ENCODE measurements at places on chromosomes 2 and 18.
A peak's percentile ranks its signal among the peaks of the same experiment; 100 is the strongest.

DNA sequence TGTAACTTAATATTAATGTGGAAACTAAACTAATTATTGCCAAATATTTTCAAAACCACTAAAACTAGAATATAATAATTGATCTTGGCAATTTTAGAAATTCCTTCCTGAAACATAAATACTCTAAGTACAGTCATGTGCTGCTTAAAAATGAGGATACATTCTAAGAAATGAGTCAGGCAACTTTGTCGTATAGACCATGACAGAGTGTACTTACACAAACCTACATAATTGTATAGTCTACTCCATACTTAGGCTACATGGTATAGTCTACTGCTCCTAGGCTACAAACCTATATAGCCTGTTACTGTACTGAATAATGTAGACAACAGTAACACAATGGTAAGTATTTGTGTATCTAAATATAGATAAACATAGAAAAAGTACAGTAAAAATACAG lies 27.6 kb downstream of the FEZ2 start:
- DNase-seq, result no peak

DNA sequence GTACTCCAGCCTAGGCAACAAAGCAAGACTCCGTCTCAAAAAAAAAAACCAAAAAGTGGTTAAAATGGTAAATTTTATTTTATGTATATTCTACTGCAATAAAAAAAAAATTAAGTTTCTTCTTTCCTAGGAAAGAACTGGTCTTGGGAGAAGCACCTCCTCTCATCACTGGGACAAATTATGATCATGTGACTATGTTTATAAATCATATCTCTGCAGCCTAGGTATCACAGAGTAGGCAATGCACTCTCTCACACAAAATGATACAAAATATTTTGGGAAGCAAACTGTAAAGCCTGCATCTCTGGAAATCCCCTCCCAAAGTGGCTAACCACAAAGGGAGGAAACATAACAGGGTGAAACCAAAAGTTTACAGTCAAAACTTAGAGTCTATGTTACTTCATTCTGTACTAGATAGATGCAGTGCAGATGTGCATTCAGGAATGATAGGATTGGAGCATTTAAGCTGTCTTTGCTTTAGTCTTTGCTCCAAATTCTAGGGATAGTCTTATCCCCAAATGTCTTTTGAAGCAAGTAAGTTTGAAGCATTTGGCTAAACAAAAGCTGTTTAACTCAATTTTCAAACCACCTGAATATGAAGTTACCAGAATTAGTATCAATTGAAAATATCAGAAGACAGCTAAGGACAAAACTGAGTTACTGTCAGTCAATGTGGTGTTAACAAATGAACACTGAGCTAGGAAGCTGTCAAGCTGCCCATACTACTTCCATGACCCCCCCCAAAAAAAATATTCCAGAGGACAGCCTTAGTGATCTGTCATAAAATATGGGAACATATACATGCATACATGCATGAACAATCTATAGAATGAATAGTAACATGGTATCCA lies 21.1 kb upstream of the MALT1 start:
- no peak for DNase-seq

DNA sequence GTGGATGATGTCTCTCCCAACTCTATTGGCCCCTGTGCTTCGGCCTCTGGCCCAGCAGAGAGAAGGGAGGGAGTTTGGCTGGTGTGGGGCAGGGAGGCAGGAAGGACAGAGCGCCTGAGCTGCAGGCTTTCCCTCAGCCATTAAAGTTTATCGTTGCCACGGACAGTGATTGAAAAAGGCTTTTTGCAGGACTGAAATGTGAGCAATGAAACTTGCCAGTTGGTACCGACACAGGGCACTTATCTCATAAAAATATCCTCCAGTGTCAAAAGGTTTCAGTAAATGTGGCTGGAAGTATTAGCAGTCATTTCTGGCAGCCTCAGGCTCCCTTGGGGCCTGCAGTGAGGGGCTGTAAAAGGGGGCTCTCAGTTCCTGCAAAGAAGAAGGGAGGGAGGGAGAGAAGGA lies 169.2 kb downstream of the GLI2 start:
- DNase-seq, result no peak

DNA sequence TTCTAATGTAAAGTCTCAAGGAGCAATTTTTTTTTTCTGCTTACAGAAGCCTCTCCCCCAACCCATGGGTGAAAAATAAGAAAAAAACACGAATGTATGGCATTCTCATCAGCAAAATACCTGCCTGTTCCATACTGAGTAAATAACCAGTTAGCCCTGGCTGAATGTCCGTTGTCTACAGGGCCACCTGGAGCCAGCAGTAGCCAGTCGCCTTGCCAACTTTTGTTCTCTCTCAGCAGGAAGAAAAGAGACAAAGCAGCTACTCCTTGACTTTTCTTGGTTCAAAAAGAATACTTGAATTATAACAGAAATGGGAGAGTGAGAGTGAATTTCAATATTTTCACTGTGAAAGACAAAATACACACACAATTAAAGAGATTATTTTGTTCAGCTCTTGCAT lies 532.9 kb upstream of the CRIM1 start:
- DNase-seq, result no peak

DNA sequence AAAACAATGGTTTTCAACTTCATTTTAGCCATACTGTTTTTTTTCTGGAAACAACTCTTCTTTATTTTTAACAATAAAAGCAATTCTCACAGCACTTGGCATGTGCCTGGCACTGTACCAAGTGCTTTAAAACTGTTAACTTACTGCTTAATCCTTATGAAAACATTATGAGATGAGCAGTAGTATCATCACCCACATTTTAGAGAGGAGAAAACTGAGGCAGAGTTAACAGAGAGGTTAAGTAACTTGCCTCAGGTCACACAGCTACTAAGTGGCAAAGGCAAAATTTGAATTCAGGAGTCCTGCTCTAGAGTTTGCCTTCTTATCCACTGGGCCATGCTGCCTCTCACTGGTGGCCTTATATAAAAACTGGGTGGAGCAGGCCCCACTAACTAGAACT lies 23.2 kb downstream of the CTIF start:
- DNase-seq, result no peak

DNA sequence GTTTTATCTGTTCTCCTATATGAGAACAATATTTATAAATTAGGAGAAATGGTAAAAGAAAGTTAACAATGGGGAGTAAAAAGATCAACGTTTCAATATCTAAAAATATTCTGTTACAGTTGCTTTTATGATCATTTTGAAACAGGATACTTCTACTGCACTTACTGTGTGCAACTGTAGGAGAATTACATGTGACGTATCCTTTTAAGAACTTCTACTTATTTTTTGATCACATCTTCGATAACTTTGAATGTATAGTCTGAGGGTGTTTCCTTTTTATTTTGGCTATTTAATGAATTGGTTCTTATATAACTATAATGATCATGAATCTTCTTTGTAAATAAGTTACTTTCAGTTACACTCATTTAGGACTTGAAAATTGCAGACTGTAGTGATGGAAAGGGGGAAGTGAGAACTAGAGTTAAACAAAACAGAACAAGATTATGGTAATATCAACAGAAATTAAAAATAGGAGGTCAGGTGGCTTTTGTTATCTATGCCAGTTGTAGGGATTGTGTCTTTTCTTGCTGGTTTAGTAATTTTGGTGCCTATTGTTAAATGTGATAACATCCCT lies 109.9 kb downstream of the MSTN start:
- DNase-seq, result no peak

- DNase-seq, result peak; percentile 39
Observed at GRCh38 chr2:44362207-44363015, 664 bp downstream of the CAMKMT start.

DNA sequence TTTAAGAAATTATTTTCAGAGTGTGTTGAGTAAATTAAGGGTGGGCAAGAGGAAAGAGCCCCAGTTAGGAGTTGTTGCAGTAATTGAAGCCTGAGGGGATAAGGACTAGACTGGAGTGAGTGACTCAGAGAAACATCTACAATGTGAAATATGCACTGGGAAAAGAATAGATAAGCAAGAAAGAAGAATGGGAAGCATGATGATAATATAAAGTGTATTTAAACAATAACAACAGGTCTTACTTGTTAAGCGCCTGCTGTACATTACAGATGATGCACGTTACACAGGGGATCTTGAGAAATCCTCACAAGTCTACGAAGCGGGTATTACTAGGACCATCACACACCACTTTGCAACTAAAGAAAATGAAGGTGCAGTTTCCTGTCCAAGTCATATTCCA lies 73.6 kb upstream of the STK17B start:
- DNase-seq, result no peak

- DNase-seq, result no peak
Observed at GRCh38 chr18:69936191-69936558, 11.5 kb downstream of the CD226 start.

DNA sequence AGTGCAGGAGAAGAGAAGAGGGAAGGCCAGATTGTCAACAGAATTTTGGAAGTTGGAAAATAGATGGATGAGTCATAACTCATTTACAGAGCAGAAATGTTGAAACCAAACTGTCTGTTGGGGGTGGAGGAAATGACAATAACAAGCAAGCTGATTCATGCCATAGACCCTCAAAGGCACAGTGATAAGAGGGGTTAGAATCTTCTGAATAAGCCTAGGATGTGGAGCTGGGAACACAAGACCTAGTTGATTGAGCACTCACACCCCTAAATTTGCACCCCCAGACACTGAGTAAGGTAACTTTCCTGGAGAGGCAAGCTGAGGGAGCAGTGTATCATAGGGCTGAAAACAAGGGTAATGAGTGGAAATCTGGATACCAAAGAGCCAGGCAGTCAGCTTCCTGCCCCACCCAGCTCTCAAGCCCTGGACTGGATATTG lies 141.4 kb downstream of the SCG2 start:
- no peak for DNase-seq

GRCh38 chr2:10079870-10080535 lies at the start of gene CYS1:
Gene CYS1 (minus strand): TSS chr2:10080411. CDS start chr2:10080223, 188 bp downstream.
- no peak for DNase-seq

DNA sequence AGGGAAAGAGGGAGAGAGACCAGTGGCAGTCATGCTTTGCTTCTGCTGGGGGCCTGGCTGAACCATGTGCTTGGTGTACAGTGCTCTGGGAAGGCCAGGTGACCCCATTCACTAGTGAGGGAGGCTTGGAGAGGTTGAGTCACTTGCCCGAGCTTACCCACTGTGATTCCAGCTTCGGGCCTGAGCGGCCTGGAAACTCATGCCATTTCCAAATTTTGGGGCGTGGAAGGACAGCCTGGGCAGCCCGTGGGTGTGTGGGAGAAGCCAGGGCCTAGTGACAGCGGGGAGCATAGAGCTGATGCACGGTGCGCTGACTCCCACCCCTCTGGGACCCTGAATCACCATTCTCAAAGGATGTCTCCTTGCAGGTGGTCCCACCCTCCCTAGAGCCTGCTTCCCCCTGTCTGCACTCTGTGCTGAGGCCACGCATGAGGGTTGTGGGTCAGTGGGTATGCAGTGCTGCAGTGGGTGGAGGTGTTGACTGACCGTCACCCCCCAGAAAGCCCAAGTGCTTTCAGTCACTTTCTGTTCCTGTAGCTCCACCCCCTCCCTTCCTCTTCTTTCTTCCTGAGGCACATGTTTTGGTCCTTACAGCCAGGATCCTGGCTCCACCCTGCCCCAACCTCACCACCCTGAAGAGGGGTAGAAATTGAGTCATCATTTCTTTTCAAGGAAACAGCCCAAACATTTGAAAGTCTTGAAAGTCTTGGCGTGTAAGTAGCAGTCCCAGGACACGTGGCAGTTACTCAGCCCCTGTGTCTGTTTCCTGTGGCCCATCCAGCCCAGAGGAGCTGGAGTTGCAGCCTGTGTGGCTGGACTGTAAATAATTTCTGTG lies 69.3 kb upstream of the MCFD2 start:
- no peak for DNase-seq

- DNase-seq, result no peak
Observed at GRCh38 chr2:49255409-49255971, 101.2 kb upstream of the FSHR start.

- DNase-seq, result no peak
Observed at GRCh38 chr2:170052151-170052550, 125.8 kb upstream of the MYO3B start.

DNA sequence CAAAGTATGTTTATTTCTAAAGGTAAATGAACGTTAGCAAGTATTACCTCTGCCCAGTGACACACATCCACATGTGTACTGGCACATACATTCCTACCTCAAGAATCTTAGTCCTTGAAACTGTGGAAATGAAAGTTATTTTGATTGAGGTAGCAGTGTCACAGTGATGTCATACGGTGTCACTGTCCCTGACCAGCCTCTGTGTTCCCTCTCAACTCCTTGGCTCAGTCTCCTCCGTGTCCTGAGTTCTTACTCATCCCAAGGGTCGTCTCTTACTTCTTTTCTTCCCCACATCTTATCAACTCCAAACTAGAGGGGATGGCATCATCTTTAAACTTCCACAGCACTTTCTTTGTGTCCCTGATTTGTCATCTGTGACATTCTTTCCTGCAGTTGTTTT lies 3.3 kb downstream of the NCK2 start:
- DNase-seq, result no peak

GRCh38 chr18:23716516-23716915 lies 27.3 kb downstream of the LAMA3 start:
- no peak for DNase-seq

DNA sequence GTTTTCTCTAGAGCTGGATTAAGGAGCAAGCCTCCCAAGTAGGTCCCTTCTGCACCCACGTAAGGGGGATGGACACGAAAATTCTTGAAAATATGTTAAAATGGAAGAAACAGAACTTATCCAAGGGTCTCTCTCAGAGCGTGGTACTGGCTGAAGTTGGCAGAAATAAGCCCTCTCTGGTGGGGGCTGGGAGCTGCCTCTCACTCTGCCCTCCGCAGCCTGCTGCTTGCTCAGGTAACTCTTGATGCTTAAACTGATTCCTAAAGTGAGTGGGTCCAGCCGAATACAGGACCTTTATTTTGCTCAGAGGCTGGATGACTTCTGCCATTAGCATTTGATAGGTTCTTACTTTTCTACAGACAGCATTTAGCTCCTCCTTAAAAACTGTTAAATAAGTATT lies 78.1 kb downstream of the SPHKAP start:
- no peak for DNase-seq

- DNase-seq, result no peak
Observed at GRCh38 chr2:191866675-191867506, 20.0 kb upstream of the CAVIN2 start.

DNA sequence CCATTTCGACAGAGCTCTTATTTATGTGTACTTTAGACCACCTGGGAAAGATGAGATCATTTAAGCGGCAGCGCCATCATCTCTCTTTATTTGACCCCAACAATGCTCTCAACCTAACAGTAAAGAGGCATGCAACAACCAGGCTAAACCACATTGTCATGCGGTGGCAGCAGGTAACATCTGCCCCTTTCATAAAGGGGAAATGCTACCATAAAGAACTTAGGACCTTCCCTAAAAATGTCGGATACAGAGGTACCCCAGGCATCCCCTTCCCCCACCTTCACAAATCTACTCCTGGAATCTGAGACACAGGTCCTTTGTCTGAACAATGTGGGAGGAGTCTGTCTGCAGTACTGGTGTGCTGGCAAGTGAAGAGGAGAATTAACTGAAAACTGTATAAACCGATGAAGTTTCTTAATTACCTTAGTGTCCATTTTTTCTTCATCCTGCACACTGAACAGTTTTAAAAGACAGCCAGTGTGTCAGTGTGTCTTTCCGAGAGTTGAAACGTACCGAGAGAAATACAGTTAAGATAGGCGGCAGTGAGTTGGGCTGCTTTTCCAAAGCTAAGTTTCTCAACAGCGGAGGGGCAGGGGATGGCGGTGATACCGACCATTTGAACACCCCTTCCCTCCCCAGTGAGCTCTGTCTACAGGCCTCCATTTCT lies 1.9 kb downstream of the MEX3C start:
- DNase-seq, result no peak
